Stimulated activated CD8-positive, alpha-beta memory T cell treated with anti-CD3 and anti-CD28 coated beads, Interleukin-7, amount 100 ng/mL, for 48 hours (primary cell): ENCODE measurements at places on chromosomes 12 and 14.

- DNase-seq, result no peak
These were observed 25.9 kb downstream of the SPX start for GRCh38 chr12:21551841-21552465.

GRCh38 chr12:89355243-89356068, 3.2 kb upstream of the DUSP6 start:
- DNase-seq, result no peak

- no peak for DNase-seq
These were observed 374.5 kb downstream of the EMP1 start for GRCh38 chr12:13571035-13571434.

- no peak for DNase-seq
These were observed 127.8 kb upstream of the SSTR1 start for GRCh38 chr14:38079886-38080285.

GRCh38 chr14:75865531-75865930, 116.3 kb downstream of the TGFB3 start:
- DNase-seq, result no peak

- DNase-seq, result no peak
These were observed 84.5 kb upstream of the AMN1 start for GRCh38 chr12:31813305-31813704.

DNA sequence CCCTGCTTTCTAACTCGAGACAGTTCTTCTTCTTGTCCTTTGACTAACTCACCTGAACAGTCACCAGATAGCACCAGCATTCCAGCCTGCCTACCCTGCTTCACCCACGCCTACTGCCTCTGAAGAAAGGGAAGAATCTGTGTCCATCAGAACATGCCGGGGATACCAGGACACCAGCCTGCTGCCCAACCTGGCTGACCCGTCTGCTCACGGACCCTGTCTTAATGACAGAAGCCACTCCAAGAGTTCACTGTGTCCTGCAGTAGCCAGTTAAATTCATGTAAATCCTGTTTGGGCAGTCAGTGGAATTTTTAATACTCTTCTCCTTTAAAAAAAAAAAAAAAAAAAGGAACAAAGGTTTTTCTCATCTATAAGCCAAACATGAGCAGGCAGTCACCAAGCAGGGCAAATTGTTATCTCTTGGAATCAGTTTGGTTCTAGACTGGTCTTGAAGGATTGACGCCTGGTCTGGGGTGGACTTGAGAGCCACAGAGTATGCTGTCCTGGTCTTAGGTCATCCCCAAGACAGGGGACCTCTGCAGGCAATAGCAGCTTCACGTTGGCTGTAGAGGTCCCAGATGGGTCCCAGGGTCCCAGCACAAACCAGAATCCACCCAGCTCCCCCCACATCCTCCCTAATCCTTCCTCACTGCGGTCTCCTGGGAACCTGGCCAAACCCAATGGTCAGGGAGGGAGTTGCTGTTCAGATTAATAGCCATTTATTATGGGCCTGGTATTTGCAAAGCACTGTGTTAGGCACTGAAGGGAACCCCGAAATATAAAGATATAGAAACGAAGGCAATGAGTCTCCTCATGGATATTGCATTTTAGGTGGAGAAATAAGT, 181.1 kb upstream of the HIF1A start:
- no peak for DNase-seq

GRCh38 chr12:47397664-47398281, 308.1 kb downstream of the RPAP3 start:
- no peak for DNase-seq

- DNase-seq, result no peak
These were observed 212.9 kb downstream of the PAX9 start for GRCh38 chr14:36874396-36875138.

DNA sequence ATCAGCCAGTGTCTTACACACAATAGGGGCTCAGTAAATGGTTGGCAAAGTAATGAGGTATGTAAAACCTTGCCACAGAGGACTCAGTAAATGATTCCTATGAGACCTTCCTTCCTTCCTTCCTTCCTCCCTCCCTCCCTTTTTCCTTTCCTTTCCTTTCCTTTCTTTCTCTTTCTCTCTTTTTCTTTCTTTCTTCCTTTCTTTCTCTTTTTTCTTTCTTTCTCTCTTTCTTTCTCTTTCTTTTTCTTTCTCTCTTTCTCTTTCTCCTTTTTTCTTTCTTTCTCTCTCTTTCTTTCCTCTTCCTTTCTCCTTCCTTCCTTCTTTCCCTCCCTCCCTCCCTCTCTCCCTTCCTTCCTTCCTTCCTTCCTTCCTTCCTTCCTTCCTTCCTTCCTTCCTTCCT, 7.5 kb downstream of the SDS start:
- DNase-seq, result no peak

DNA sequence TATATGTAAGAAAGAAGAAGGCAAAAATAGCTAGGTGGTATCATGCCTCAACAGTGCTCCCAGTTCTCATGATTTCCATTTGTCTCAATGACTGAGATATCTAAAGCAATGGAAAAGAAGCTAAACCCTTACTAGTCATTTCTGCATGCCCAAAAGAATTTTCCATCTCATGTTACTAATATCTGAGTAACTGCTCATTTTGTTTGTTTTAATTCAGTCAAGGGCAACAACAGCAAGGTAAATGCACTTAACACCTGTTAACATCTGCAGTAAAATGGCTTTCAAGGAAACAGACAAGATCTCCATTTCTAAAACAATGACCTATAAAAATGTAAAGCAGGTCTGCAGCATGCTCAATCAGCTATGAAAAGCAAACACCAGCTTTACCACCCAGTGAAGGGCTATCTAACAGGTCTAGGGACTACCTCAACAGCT, 19.4 kb upstream of the SELPLG start:
- DNase-seq, result no peak

- DNase-seq, result no peak
These were observed 22.4 kb downstream of the MAPK1IP1L start for GRCh38 chr14:55073856-55074255.

- DNase-seq, result no peak
These were observed 7.8 kb upstream of the PGF start for GRCh38 chr14:74963178-74963704.

DNA sequence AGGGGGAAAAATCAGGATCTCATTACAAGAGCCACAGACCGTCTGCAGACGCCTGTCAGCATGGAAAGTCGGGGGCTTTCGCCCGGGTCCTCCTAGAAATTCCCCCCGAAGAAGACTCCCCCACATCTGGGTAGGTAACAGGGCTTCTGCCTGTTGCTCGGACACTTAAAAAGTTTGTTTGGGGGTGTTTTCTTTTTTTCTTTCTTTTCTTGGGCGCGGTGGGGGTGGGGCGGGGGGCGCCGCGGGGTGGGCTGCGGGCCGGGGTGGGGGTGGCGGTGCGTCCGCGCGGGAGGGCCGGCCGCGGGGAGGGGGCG, 358 bp downstream of the ELK3 start:
- DNase-seq, result no peak

- DNase-seq, result no peak
These were observed 241.0 kb downstream of the ASCL1 start for GRCh38 chr12:103198499-103198898.

GRCh38 chr14:95189367-95190132, 32.2 kb upstream of the DICER1 start:
- no peak for DNase-seq

DNA sequence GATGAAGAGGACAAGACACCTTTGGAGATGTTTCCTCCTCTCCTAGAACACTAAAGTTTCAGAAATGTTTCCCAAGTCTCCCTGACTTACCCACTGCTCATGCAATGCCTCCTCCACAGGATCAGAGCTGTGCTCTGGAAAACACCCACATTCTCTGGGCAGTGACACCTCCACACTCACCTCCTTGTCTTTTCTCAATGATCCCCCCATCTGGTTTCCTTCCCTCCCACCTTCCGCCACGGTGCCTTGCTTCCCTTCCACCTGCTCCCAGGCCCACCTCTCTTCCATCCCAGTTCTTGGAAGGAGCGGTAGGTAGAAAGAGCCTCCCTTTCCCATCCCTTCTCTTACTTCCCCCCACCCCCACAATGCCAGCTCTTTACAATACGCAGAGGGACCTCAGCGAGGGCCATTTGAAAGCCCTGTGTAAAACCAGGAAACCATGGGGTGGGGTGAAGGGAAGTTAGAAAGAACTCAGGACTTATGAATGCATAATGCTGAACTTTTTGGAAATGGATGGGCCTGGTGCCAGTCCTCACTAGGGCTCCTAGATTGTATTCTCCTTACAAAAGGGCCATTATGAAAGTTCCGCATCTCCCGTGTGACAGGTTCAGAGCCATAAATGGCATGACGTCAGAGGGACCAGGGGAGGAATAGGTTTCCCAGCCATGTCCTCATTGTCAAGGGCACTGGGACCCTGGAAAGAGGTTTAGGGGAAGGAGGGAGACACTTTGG, 12.8 kb downstream of the FBLN5 start:
- no peak for DNase-seq

DNA sequence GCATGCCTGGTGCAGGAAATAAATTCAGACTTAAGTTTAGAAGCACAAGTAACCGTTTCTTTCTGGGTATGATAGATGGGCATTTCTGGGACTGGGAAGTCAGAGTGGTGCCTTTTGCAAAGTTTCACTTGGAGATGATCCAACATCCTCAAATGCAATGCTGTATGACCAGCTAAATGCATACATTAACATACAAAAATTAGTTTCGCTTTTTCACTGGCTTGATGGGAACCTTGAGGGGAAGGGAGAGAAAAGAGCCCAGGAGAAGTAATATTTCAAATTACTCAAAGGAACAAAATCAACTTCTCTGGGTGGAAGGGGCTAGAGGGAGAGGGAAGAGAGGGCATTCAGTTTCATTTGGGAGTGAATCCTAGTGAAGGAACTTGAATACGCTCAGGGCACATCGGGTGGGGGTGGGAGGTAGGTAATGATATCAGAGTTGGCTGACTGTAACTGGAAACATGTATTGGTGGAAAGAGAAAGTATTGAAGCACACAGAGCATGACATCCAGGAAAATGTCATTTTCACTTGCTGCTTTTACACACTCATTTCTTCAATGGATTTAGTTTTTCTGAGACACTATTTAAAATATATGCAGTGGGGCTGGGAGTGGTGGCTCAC, 175.5 kb downstream of the PTPRO start:
- DNase-seq, result no peak

- no peak for DNase-seq
These were observed 23.0 kb upstream of the NRDE2 start for GRCh38 chr14:90354551-90355298.

- no peak for DNase-seq
These were observed 22.1 kb upstream of the ITPK1 start for GRCh38 chr14:93137864-93138263.

- no peak for DNase-seq
These were observed 89.4 kb downstream of the RPAP3 start for GRCh38 chr12:47616440-47616839.

GRCh38 chr12:87802721-87803011, 226.5 kb downstream of the C12orf50 start:
- DNase-seq, result no peak

DNA sequence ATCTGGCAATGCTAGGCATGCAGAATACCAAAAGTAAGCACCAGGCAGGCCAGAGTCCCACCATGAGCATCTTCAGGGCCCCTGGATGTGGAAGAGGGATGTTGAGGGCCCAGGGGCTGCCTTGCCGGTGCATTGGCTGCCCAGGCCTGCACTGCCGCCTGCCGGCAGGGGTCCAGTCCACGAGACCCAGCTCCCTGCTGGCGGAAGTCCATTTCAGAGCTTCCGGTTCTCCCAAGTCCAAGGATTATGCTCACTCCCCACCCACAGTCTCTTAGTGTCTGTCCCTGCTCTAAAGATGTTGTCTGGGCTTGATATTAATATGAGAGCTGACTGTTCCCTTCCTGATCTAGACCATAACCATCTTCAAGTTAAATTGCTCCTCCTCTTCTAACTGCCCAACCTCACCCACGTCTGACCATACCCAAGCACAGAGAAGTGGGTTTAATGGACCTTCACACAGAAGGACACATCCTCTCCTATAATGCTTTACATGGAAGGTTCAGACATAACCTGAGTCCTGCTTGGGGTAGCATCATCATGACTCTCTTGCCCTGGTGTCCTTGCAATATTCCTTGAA, 117.4 kb downstream of the DAD1 start:
- DNase-seq, result no peak
